ENCODE measurements at places on chromosomes 2 and 18.

DNA sequence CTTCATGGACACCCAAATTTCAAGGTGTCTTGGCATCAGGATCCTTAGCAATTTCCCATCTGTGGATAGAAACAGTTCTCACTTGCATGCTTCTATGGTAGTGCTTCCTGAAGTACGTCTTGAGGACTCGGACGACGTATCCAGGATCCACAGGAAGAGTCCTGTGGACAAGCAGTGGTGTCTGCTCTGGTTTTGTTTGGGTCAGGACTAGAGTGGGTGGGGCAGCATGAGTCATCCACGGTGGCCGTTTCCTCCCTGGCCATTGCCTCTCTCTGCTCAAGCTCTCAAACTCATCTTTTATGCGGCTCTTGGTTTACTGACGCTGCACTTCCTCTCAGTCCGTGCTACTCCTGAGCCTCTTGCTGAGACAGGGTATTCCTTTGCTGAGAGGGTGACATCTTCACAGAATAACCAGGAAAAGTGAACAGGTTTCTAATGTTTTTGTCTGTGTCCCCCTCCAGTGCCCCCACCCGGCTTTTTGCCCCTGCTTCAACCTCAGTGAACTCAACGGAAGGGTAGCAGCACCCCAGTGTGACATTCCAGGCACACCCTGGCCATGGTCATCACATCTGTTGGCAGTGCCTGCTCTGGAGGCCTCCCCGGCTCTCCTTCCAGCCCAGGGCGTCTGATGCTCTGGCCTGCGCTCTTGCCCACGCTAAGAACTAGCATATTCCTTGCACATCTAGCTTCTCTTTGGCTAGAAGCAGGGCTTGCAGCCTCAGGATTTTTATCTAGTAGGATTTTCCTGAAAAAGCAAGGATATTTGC is 62.2 kb downstream of the ARMC9 start:
- no peak for DNase-seq

GRCh38 chr2:227153307-227153706 is 10.7 kb downstream of the COL4A4 start:
- DNase-seq: no peak

DNA sequence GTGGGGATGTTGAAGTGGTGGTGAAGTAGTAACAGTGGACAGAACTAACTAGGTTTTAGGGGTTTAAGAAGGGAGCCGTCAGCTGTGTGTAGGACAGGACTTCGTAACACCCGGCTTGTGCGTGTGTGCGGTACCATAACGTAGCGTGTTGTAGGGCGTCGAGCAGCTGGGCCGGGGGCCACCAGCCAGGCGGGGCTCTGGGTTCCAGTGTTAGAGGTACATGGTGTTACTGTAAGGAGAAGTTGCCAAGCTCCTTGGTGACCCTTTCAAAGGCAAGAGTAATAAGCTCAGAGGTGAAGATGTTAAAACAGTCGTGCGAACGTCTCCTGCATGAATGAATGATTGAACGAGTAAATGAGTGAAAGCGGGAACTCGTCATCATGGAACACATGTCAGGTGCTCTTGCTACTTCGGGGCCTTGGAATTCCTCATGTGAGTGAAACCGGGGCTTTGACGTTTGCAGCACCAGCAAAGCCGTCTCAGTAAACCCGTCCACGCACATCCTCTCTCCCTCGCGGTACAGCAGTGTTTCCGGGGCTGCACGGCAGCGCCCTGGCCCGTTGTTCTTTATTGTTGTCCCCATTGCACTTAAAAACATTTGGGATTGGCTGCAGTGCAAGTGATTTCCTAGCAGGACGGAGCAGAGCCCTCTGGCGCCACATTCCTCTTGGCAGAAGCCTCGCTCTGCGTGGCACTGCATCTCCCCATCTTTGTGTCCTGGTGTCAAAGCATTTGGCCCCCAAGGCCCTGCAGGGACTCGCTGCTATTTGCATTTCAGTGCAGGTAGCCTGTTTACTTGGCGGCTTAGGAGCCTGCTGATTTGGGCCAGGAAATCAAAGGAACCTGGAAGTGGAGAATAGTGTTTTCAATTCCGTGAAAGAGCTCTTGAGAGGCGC is 115.0 kb downstream of the GBX2 start:
- no peak for DNase-seq

GRCh38 chr18:43279015-43279744 is 1.9 kb upstream of the SYT4 start:
- DNase-seq: no peak

GRCh38 chr2:43041661-43042360 is 184.6 kb downstream of the ZFP36L2 start:
- DNase-seq: no peak

GRCh38 chr18:36311026-36311570 is 13.6 kb downstream of the FHOD3 start:
- DNase-seq: no peak

DNA sequence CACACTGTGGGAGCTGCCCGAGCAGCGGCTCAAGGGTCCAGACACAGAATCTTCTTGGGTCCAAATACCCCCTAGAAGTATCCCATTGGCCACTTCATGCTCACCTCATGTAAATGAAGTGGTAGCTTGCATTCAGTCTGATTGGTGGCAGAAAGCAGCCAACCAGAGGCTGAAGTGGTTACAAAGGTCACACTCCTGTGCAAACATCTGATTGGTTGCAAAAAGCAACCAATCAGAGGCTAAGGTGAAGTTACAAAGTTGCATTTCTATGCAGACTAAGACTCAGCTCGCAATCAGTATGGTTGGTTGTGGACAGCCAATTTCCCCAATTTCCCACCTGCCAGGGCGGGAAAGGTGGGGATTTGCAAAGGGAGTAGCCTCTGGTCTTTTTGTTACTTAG is 94.3 kb downstream of the DGKD start:
- DNase-seq: no peak

GRCh38 chr2:237289139-237289538 is 124.8 kb downstream of the COL6A3 start:
- no peak for DNase-seq

GRCh38 chr2:103010306-103010705 is 248.5 kb downstream of the TMEM182 start:
- no peak for DNase-seq

DNA sequence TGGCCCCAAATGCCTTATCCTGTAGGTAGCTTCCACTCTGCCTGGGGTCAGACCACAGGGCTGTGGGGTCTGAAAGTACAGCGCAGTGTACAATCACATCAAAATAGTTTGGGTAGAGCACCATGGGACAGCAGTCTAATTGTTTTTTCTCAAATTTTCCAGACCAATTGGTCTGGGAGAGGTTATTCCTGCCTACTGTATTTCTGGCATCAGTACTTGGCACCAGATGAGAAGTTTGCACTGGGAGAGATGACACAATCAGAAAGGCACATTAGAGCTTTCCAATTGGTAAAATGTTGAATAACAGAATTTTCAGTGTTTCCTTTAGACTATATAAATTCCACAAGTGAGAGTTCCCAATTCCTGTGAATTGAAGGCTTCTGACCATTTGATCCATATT is 30.9 kb upstream of the LRRTM1 start:
- no peak for DNase-seq
